NCI-H446 (cell line): ENCODE measurements at places on chromosomes 3 and 15.

- no peak for DNase-seq
Measured at GRCh38 chr3:188693435-188693834, 478.3 kb upstream of the TPRG1 start.

DNA sequence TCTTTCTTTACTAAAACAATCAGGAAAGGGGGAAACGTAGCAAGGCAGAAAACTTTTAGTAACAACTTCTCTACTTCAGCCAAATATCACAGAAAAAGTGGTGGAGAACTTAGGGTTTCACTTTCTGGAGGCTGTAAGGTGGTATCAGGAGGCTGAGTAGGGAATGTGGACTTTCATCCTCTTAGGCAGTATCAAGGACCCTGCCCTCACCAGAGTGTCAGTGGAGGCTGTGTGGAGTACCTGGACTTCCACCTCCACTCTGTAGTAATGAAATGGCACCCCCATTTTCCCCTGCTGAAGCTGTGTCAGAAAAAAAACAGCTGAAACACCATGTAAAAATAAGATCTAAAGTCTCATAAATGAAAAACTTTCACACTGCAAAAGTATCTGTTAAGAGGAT lies 11.2 kb upstream of the HHLA2 start:
- no peak for DNase-seq

- DNase-seq = no peak
Measured at GRCh38 chr3:150759319-150759718, 3.6 kb downstream of the SIAH2 start.

DNA sequence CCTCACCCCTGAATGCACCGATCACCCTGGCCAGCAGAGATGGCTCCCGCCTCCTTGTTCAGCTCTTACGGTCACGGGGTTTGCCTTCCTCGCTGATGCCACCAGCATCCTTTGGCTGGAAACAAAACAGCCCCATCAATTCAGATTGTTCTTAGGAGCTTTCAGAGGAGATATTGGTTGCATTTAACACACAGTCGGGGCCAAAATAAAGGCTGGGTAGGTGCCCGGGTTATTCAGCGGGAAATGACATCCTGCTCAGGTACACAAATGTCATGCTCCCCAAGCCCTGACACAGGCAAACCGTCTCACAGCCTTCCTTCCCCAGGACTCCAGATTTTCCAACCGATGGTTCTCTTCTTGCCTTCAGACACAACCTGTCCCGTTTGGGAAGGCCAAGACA lies 62.4 kb upstream of the MEF2A start:
- no peak for DNase-seq

DNA sequence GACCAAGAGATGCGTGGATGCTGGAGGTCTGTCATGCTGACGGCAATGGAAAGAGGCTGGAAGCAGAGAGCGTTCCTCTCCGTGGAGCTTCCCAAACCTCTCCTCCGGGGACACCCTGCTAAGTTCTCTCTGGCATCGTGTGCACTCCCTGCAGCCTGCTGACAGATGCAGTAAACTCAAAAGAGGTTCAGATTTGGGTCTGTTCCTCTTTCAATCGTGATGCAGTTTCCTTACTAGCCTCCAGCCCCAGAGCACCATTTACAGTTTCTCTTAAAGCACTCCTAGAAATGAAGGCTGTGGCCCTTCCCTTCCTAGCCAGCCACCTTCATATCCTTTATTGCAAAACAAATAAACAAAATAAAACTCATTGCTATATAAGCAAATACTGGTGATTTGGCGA lies 47.3 kb upstream of the LRRC58 start:
- DNase-seq = no peak

- no peak for DNase-seq
Measured at GRCh38 chr3:107699682-107700081, 176.9 kb downstream of the BBX start.

DNA sequence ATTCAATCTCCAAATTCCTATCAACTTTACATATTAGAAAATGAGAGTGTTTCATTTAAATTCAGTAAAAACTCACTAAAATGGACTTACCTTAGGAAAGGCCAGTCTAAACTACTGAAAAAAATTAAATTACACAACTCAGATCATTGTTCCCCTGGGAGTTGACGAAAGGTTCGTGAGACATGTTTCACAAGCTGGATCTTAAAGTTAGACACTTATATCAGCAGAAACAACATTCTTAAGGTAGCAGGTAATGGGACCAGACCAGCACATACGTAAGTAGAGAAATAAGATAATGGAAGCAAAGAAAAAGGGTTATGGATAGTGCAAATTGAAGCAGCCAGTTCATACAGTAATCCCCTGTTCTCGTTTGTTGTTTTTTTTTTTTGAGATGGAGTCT lies 8.9 kb downstream of the RFX7 start:
- DNase-seq = no peak

DNA sequence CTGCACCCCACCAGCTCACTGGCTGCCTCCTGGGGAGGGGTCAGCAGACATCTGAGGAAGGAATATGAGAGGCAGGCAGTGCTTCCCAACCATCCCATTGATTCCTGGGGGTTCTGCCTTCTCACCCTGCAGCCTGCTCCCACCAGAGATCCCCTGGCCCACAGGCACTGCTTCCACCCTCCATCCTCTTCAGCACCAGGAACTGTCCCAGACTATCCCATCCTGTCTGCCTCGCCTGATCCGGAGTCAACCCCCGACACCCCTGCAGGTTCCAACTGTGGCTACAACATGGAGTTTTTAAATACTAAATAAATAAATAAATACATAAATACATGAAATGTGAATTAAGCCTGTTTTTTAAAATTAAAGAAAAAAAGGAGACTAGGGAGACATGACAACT lies 43.6 kb downstream of the CACNA2D2 start:
- no peak for DNase-seq

GRCh38 chr3:58107597-58107996 lies 99.4 kb downstream of the FLNB start:
- DNase-seq = no peak

- no peak for DNase-seq
Measured at GRCh38 chr3:157452097-157452496, 15.4 kb downstream of the PTX3 start.

DNA sequence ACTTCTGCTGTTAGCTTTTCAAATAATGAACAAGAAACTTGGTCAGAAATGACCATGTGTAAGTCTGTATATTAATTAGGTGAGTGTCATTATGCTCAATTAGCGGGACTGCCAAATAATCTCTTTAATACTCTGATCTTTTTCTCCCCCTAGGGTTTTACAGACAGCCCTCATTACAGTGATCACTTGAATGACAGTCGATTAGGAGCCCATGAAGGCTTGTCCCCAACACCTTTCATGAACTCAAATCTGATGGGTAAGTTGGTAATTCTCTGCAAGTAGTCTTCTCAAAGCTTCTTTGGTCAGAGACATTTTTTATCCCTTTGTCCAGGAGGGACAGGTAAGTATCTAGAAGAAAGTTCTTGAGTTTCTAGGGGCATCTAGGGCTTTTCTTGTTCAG lies 173.2 kb downstream of the TCF12 start:
- DNase-seq = no peak

DNA sequence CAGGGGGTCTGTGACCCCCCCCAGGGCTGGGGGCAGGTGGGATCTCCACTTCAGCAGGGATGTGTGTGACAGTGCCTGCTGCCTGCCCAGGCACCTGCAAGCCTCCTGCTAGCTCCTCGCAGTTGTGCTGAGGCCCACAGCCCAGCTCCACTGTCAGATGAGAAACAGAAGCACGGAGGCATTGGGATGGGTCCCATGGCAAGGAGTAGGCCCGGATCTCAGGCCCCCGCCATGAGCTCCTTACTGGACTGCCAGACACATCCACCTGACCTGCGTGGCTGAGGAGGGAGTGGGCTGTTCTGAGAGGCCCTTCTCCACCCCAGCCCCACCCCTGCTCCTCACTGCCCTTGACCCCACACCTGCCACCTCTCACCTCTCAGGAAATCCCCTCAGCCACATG lies 18.2 kb upstream of the SKOR1 start:
- no peak for DNase-seq
